Activated CD4-positive, alpha-beta T cell treated with anti-CD3 and anti-CD28 coated beads, Interleukin-2, amount 10 ng/mL, durations not matched to agents 7 days and 5 days (primary cell): ENCODE measurements at places on chromosomes 7 and 10. TPM values are rescaled to one million over a fixed set of nuclear protein-coding genes. Genes with fewer than 3 reads are reported as not detected.

DNA sequence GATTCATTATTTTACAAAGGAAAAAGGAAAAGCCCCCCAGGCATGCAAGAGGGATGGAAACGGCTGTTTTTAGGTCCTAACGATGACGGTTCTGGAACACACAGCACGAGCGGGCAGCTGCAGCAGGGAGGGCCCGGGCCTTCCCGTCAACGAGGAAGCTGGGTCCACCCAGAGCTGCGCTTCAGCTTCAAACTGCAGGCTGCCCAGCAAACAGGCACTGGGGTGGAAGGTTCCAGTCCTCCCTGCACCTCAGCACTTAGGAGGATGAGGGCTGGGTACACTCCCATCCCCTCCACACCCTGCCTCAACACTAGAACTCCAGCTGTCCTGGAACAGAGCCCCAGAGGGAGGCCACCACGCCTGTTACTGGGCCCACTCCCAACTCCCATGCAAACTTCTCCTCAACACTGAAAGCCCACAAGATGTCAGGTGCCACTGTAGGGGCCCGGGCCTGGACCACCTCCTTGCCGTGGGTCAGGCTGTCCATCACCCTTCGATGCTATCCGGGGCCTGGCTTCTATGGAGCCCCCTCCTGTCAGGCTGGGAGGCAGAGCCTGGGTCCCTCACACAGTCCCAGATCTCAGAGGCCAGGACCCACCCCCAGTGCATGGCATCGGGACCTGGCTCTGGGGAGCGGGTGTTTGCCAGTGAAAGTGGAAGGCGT, 33.0 kb downstream of the PAPOLB start:
- H3K27ac ChIP-seq: no peak overlapping the region
- no peak for DNase-seq
- no peaks in the 10 kb centered on the region for H3K36me3 ChIP-seq

DNA sequence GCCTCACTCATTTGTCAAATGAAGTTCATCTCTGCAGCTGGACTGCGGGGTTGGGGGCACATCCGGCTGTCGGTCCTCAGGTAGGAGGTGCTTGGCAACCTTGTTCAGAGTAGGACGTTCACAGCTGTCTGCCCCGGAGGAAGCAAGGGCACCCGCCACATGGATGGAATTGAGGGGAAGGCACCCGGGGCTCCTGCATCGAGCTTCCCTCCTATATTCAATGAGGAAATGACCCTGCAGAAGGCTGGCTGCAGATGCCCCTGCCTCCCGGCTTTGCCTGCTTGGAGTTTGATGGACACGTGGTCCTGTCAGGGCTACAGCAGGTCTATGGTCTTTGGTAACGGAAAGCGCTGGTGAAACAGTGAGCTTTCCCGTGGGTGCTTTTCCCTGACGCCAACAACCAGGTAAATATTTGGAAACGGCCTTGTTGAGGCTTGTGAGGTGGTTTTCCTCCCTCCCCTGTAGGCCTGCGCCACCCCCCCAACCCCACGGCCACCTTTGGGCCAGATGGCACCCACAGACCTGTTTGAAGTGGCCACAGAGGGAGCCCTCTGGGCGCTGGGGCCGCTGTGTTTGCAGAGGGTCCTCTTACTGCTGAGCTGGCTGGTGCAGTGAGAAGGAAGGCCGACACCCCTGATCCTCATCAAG, 32.9 kb downstream of the HTRA1 start:
- no peaks in the 10 kb centered on the region for H3K36me3 ChIP-seq
- peaks cover 20% of the 10 kb centered on the region for H3K4me1 ChIP-seq
- DNase-seq: no peak
- peaks cover 18% of the 10 kb centered on the region for H3K27me3 ChIP-seq

Gene HIF1AN
- total RNA-seq: 59.3 TPM

Gene MYO3A
- not detected for total RNA-seq

DNA sequence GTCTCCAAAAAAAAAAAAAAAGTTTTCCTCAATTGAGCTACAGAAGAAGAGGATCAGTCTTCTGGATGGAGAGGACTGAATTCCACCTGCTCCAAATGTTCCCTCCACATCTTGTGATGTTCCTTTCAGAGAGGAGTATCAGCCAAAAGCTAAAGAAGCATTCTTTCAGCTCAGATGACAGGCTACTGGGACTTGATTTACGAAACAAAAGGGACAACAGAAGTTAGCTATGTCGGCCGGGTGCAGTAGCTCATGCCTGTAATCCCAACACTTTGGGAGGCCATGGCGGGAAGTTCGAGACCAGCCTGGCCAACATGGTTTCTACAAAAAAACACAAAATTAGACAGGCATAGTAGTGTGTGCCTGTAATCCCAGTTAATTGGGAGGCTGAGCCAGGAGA, 7.4 kb downstream of the DAGLB start:
- no peaks in the 10 kb centered on the region for H3K27me3 ChIP-seq
- H3K27ac ChIP-seq: peak overlapping the region; percentile 5
- H3K4me3 ChIP-seq: no peak overlapping the region
- DNase-seq: no peak
- peaks cover 57% of the 10 kb centered on the region for H3K4me1 ChIP-seq

Gene C10orf120
- not detected for total RNA-seq

GRCh38 chr7:117375380-117375779, 51.9 kb downstream of the ASZ1 start:
- no peak overlapping the region for H3K27ac ChIP-seq
- no peaks in the 10 kb centered on the region for H3K27me3 ChIP-seq
- H3K4me1 ChIP-seq: no peaks in the 10 kb centered on the region
- no peak overlapping the region for H3K4me3 ChIP-seq
- H3K36me3 ChIP-seq: no peaks in the 10 kb centered on the region

Gene LRIT1
- not detected for total RNA-seq

- H3K4me1 ChIP-seq: peaks cover 2% of the 10 kb centered on the region
- DNase-seq: no peak
- H3K27me3 ChIP-seq: no peaks in the 10 kb centered on the region
- H3K4me3 ChIP-seq: no peak overlapping the region
- H3K27ac ChIP-seq: no peak overlapping the region
Observed at GRCh38 chr10:102342958-102343357, 52.5 kb upstream of the NFKB2 start.

GRCh38 chr10:34168439-34168838, 646.7 kb downstream of the PARD3 start:
- no peak overlapping the region for H3K27ac ChIP-seq
- H3K4me1 ChIP-seq: no peaks in the 10 kb centered on the region
- H3K4me3 ChIP-seq: no peak overlapping the region
- no peak for DNase-seq
- H3K36me3 ChIP-seq: no peaks in the 10 kb centered on the region

Gene MYOZ1
- not detected for total RNA-seq

Gene MTURN
- 4.1 TPM for total RNA-seq

DNA sequence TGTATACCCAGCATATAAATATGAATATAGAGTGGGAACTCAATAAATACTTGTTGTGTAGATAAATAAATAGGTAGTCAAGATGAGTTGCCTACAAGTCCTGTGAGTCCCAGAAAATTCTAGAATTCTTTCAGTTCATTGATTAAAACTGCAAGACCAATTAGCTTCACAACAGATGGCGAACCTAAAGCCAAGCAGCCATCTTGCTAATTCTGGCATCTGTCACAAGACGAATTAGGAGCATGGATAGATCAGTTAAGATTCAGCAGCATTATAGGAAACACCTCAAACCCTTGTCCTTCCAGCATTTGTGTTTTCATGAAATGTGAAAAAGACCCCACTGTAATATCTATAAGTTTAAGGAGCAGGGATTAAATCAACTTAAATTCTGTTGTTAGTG, 552.7 kb downstream of the MAGI2 start:
- DNase-seq: no peak
- H3K27me3 ChIP-seq: no peaks in the 10 kb centered on the region
- no peak overlapping the region for H3K4me3 ChIP-seq
- H3K4me1 ChIP-seq: no peaks in the 10 kb centered on the region
- no peaks in the 10 kb centered on the region for H3K36me3 ChIP-seq

DNA sequence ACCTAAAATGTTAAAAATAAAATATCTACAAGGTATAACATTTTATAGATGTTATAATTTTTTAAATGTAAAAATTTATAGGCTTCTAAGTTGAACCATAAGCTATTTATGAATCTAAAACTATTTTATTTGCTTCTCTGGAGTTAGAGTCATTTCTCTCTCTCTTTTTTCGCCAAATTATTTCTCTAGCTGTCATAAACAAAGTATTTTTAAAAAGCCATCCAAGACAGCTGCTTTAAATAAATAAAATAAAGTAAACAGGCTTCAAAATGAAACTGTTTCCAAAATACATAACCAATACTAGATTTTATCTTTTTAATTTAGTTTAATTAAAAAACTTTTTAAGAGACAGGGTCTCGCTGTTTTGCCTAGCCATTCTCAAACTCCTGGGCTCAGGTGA, 12.4 kb upstream of the IL15RA start:
- H3K4me1 ChIP-seq: peaks cover 10% of the 10 kb centered on the region
- no peak for DNase-seq
- H3K27ac ChIP-seq: no peak overlapping the region

Gene CPVL
- not detected for total RNA-seq

Gene RBM20
- total RNA-seq: not detected

DNA sequence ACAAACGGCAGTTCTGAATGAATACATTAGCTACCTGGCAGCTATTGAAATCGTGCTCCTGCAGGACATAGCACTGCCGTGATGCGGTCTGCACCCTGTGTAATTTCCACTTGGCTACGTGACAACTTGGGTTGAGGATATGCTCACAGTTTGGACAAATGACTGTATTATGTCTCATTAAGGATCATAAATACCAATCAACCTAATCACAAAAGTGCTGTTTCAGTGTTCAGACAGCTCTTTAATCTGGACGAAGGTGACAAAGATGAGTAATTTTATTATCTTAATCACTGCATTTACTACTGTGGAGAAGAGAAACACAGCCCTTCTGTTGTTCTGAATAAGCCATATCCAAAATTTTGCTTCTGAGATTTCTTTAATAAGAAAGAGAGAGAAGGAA, 210.8 kb upstream of the PFKP start:
- no peak overlapping the region for H3K4me3 ChIP-seq
- H3K27me3 ChIP-seq: peaks cover 13% of the 10 kb centered on the region
- no peak for DNase-seq
- H3K27ac ChIP-seq: no peak overlapping the region

DNA sequence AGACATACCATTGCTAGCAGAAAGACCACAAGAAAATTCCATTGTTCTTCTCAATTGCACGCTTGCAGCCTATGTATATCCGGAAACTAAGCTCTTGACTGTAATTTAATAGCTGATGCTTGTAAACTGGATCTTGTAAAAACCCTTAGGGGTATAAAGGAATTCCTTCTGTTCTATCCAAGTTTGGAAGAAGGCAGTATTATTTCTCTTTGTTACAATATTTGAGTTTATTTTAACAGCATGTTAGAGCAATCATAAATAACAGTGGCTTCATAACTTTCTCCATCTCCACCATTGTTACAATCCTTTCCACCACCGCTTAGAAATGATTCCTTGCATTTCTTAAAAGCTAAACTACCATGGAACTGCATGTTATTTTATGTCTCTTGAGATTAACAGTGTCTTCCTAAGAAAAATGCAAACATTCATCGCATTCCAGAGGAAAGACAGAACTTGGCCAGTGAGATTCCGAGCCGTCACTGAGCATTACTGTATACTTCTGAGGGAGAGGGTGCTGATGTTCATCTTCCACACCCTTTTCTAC, 92.5 kb downstream of the TRIL start:
- no peak for DNase-seq
- H3K36me3 ChIP-seq: no peaks in the 10 kb centered on the region
- H3K4me1 ChIP-seq: no peaks in the 10 kb centered on the region
- H3K4me3 ChIP-seq: no peak overlapping the region
- no peak overlapping the region for H3K27ac ChIP-seq
- H3K27me3 ChIP-seq: peaks cover 12% of the 10 kb centered on the region
